ENCODE measurements at places on chromosomes 7 and 10. TPM values are rescaled to one million over a fixed set of nuclear protein-coding genes. Genes with fewer than 3 reads are reported as not detected.

Gene LMBR1
- total RNA-seq: 78.8 TPM

Gene MCM10
- 27.9 TPM for total RNA-seq

Gene NAT16
- not detected for total RNA-seq

Gene GIMAP4
- not detected for total RNA-seq

Gene CLDN3
- total RNA-seq: not detected

Gene IFIT5
- total RNA-seq: 2.5 TPM

Gene FAM25G
- not detected for total RNA-seq

Gene FAM25A
- not detected for total RNA-seq

Gene STEAP1
- total RNA-seq: not detected
